ELR (cell line): ENCODE measurements at places on chromosomes 3 and 15.

DNA sequence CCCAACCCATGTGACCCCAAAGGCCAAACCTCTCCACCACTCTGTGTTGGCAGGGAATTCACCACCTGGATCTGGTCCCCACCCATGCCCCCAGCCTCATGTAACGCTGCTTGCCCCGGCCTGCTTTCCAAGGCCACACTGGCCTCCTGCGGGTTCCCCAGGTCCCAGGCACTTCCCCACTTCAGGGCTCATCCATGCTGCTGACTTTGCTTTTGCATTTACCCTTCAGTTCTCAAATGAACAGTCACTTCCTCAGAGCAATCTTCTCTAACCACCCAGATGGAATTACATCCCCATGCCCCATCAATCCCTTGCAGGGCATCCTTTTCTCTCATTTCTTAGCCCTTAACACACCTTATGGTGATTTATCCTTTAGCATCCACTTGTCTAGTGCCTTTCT is 9.2 kb downstream of the DAPK2 start:
- DNase-seq = no peak

GRCh38 chr15:71599418-71600151 is 210.8 kb upstream of the NR2E3 start:
- no peak for DNase-seq

DNA sequence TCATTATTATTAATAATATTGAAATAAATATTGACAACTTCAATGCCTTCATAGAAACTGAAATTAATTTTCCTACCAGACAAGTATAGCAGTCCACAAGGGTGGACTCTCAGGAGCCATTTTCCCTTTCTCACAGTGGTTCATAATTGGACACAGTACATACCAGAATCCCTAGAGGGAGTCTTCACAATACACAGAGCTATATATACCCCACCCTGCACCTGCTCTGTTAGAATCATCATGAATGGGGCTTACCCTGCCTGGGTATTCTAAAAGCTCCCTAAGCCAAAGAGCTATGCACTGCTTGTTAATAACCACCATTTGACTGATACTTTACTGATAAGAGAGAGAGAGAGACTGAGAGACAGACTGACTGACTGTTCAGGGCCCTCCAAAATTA is 134.9 kb downstream of the FEZF2 start:
- DNase-seq = no peak

DNA sequence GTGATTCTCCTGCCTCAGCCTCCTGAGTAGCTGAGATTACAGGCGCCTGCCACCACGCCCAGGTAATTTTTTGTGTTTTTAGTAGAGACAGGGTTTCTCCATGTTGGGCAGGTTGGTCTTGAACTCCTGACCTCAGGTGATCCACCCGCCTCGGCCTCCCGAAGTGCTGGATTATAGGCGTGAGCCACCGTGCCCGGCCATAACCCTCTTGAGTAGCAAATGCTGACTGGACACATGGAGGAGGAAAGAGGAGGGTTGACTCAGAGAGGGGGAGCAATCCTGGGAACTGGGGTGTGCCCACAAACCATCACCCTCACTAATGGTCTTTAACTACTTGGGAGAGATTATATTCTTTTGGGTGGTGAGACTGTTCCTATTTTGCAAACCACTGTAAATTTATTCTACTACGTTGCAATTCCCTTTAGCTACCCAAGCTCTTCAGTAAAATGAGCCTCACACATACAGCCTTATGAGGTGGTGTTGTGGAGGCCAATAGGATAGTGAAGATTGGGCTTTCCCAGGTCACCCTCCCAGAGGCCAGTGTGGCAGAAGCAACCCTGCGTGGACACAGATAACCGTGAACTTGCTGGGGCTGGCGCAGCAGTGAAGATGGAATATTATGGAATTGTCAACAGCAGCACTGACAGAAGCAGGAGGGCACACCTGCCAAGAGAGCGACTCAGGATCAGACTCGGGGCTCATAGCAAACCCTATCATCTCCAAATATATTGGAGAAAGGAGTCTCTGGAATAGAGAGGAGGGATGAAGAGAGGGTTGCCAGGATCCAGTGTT is 37.4 kb downstream of the TLNRD1 start:
- no peak for DNase-seq

DNA sequence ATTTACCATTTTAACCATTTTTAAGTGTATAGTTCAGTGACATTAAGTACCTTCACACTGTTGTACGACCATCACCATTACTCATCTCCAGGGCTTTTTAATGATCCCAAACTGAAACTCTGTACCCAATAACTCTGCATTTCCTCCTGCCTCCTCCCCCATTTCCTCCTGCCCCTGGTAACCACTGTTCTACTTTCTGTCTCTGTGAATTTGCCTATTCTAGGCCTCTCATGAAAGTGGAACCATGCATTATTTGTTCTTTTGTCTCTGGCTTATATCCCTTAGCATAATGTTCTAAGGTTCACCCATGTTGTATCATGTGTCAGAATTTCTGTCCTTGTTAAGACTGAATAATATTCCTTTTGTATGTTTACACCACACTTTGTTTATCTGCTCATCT is 154.2 kb downstream of the MECOM start:
- DNase-seq = no peak

GRCh38 chr3:120853416-120853815 is 54.6 kb upstream of the STXBP5L start:
- DNase-seq = no peak

GRCh38 chr3:194333212-194333980 is 17.7 kb downstream of the CPN2 start:
- DNase-seq = peak; percentile 87

GRCh38 chr15:33451385-33451784 is 140.6 kb downstream of the RYR3 start:
- no peak for DNase-seq

DNA sequence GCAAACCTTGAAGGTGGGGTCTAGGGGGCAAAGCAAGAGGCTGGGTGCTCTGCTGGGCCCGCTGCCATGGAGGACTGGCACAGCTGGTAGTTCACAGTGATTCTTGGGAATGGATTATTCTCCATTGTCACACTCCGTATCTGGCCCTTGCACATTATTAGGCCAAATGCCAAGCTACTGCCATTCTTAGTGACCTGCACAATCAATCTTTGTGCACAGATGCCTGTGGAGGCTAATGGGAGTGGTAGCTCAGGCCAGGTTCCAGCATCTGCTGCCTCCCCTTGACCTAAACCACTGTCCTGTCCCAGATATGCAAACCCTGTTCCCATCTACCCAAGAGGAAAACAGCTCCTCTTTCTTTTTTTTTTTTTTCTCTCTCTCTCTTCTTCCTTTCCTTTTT is 67.5 kb downstream of the TIPARP start:
- DNase-seq = no peak

DNA sequence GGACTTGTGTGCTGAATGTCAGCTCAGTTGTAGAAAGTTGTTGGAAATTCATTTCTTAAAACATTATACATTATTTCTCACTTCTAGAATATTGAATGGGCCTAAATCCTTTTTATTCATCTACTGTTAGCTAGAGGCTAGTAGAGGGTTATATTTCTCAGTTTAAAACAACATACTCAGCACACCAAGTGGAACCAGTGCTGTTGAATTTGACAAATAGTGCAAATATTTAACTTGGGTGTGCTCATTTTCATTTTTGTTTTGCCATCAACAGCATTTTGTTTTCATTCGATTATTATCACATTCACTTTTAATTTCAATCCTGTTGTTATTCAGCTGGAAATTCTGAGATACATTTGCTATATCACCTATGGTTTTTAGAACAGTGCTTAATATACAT is 269.4 kb upstream of the PEX5L start:
- no peak for DNase-seq

GRCh38 chr15:60541481-60542299 is 62.7 kb upstream of the ICE2 start:
- DNase-seq = no peak

DNA sequence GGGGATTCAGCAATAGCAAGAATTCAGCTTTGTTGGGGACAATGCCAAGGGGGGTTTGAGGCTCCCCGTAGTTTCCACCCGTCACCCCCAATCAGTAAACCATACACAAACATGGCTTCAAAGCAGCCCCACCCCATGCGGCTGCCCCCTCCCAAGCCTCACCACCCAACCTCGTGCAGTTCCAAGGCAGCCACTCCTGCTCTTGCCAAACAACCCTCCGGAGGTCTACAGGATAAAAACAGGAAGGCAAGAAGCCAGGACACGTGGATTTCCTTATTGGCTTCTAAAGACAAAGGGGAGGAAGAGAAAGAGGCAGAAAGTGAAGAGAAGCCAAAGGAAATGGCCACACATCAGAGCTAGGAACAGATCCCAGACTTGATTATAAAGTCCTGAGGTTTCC is 121.1 kb downstream of the SHQ1 start:
- DNase-seq = no peak

DNA sequence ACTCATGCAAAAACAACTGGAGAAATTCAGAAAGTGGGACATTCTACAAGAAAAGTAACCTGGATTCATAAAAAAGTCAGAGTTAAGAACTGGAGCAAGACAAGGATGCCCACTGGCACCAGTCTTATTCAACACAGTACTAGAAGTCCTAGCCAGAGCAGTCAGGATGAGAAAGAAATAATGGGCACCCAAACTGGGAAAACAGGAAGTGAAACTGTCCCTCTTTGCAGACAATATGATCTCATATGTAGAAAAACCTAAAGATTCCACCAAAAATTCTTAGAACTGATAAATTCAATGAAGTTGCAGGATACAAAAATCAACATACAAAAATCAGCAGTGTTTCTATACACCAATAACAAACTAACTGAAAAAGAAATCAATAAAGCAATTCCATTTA is 37.4 kb downstream of the TXNRD3 start:
- no peak for DNase-seq

- no peak for DNase-seq
Observed at GRCh38 chr3:49801160-49801559, 1.5 kb upstream of the CDHR4 start.
